Globus pallidus (tissue), 1 donor: ENCODE measurements at places on chromosomes 1 and 21.

DNA sequence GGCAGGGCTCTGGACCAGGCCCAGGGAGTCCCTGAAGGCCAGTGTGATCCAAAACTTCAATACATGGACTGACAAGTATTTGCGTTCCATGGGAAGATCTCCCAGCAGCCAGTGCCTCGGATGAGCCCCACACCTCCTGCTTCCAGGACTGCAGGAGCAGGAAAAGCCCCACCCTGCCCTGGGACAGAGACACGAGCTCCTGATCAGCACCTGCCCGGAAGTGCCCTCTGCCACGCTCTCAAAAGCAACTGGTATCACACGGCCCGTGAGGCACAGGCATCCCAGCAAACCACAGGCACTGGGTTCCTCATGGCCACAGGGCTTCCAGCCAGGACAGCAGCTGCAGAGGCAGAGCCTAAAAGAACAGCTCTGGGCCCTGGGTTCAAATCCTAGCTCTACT, 48.6 kb downstream of the ACOT7 start:
- DNase-seq = no peak

DNA sequence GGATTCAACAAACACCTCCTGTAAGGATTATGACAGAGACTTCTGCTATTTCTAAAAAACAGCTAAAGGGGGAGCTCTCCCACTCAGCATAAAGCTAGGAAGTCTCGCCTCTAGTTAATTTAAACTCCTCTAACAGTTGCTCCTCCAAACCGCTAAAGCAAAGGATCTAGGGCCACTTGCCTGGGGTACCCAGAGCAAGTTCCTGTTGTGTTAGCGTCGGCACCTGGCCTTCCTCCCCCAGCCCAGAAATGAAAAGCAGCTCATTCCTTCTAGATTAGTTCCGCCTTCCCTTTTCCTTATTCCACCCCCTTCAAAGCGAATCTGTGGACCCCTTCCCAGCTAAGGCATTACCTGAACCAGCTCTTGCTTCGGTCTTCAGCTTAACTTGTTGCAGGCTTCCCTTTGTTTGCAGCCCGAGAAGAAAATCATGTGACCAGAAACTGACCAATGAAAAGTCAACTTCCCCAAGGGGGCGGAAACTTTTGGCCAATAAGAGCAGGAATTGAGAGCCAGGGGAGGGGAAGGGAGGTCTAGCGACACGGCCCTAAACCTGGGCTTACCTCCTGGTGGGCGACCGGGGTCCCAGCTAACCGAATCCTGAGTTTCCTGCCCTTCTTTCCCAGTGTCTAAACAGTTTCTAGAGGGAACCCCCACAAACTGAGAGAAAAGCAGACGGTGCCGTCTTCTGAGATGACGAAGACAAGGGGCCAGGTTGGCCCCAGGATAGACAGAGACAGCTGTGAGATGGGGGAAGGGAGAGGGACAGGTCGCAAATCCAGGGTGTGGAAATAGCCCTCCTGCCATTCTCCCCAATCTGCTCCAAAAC, at the start of gene PBXIP1:
TSS of gene PBXIP1 (minus strand) at position 382 of the 826 bp plus-strand sequence. CDS start 2,378 bp downstream, outside the sequence.
- peak; percentile 94 for DNase-seq

DNA sequence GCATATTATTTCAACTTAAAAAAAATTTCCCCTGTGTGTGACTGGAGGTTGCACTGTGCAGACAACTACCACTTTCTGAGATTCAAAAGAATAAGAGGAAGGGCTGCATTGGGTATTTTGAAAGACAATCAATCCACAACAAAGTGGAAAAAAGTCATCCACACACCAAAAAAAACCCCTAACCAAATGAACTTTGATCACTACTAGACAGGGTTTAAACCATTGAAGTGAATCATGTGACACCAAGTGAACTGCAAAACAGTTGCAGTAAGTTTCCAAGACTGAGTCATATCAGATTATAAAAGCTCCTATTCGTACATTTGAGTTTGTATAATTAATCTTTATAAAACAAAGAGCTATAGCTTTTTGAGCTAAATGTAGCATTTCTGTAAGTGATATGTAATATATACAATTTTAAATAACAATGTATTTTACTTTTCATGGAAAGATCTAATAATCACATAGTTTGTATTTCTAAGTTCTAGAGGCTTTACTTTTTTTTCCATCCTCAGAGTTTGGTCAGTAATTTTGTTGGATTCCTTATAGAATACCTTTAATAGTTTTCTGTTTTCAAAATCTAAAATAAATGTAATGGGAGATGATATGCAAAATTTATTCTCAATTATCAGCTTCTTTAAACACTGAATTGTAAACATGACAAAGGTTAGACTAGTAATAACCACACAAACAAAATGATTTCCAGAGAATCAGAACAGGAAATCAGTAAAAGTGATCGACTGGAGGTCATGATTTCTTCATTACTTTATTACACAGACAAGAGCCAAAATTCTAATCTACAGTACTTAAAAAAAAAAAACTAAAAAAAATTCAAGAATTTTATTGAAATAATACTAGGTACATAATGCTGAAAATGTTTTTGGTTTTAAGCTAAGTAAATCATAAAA, 50.5 kb upstream of the GFI1 start:
- DNase-seq = no peak

- DNase-seq = no peak
Measured at GRCh38 chr1:43507296-43508295, 23.1 kb upstream of the PTPRF start.

DNA sequence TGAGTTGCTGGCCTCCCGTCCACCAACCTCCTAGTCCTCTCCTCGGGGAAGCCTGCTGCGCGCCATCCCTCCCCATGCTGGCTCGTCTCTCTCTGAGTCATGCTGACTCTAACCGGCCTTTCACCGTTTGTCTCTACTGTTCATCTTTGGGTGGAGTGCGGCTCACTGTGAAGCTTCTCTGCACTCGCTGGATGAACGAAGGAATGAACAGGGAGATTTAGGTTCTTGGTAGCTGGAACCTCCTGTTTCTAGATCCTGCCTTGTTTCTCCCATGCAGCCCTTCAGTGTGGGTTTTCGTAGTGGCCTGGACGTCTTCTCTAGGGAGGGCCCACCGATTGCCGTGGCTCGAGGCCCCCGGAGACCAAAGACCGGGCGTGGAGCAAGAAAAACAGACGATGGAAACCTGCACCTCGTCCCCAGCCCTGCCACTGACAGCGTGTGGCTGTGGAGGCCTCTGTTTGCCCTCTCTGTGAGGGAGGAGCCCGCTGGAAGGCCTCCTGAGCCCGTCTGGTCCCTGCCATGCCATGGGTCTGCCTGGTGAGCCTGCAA, 227.6 kb upstream of the C1orf174 start:
- no peak for DNase-seq

DNA sequence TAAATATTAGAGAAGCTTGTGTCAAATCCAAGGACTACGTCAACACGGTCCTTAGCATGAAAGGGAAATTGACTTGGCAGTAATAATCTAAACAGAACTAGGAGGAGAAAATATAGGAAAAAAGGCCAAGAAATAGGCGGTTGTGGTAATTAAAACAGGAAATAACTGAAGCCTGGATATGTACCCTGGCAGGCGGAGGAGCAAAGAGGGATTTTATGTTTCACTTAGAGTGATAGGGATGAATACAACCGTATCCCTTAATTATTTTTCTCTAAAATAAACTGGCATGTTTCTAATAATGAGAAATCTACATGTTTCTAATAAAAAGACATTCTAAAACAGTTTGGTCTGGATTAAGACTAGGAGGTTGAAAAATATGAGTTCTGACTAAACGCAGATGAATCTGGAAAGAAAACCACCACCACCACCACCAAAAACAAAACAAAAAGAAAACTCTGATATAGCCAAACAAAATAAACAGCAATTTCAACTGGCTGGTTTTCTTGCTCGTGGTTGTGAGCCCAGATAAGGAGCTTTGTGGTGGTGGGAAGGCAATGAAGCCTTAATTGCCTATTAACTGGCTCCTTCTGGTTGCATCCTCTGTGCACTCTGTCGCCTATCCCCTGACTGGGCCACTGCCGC, 334.2 kb upstream of the SNX7 start:
- DNase-seq = no peak
